ENCODE measurements at places on chromosomes 4 and X.

DNA sequence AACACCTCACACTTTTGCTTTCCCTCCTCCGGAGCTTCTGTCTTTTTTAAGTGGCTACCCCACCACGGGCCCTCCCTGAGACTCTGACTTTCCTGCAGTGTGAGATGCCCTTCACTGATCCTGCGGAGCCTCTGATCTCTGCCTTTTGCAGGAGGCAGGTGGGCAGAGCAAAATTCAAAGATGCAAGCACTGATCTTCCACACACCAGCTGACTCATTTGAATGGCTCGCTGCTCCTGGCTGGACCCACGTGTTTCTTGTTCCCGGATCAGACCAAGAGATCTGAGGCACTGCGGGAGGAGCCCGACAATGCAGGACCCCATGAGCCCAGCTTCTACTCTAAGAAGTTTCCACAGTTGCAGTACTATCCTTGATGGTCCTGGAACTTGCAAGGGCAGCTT, 1607.9 kb upstream of the TENM3 start:
- DNase-seq = no peak

DNA sequence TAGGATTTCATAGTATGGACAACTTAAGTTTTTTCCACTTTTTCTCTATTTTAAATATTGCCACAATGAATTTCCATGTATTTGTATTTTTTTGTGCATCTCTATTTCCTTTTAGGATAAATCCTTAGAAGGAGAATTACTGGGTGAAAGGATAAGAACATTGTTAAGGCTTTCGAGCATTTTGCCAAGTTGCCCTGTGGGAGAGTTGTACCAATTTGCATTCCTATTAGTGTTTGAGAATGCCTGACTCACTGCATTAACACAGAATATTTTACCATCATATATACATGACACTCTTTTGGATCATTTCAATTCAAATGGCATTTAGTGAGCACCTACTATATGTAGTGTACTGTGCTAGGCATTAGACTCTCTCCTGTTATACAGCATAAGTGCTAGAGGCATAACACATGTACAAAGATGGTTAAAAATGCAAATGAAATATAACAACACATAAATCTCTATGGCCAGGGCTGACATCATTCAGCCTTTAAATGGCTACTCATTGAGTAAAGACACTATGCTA, 57.0 kb downstream of the PLAC1 start:
- DNase-seq = no peak

- DNase-seq = no peak
These were observed 174.9 kb upstream of the TECRL start for GRCh38 chr4:64584125-64584524.

GRCh38 chr4:47643845-47644244, 158.8 kb downstream of the ATP10D start:
- DNase-seq = no peak

GRCh38 chr4:188037003-188037713, 41.6 kb downstream of the ZFP42 start:
- DNase-seq = no peak

DNA sequence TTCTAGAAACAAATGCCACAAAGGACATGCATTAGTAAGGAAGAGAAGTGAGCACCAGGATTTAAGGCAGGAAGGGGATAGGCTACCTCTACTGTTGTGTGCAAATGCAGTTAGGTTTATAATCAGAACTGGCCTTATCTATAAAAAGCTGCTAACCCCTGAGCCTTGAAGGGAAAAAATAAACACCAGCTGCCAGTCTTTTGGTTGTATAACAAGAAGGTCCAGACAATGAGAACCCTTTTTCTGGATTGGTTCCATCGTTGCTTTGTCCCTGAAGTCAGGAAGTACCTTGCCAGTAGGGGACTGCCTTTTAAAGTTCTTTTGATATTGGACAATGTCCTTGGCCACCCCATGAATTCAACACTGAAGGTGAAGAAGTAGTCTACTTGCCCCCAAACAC, 126.7 kb upstream of the OTUD4 start:
- no peak for DNase-seq

- DNase-seq = peak; percentile 25
These were observed at the start of gene CCDC149 for GRCh38 chr4:24912252-24913118. Gene CCDC149 (minus strand): TSS chr4:24913042. CDS start chr4:24912864, 178 bp downstream.

- DNase-seq = no peak
These were observed 1554.7 kb upstream of the TENM3 start for GRCh38 chr4:180688480-180688879.

- no peak for DNase-seq
These were observed 128.9 kb downstream of the REELD1 start for GRCh38 chr4:146343199-146343598.

DNA sequence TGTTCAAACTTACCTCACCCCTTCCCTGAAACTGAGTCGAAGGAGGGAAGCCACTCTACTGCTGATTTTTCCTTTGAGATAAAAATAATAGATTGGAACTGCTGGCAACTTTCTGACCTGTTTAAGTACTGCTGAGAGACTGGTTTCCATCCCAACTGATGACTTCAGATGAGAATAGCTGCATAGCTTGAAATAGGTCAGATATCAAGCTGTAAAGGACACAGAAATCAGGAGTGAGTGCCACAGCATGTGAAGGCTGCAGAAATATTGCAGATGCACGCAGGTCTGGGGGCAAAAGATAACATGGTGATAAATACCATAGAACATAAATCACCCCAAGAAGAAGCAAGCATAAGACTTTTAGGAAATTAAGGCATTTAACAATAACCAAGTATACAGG, 923.2 kb downstream of the SH3BGRL start:
- DNase-seq = no peak

GRCh38 chr4:137957806-137958205, 284.3 kb downstream of the SLC7A11 start:
- DNase-seq = no peak

All from nucleus accumbens (tissue), 56 donors.